Glutamatergic neuron (in vitro differentiated cells): ENCODE measurements at places on chromosomes 16 and 17. TPM values are rescaled to one million over a fixed set of nuclear protein-coding genes. Genes with fewer than 3 reads are reported as not detected.
A peak's percentile ranks its signal among the peaks of the same experiment; 100 is the strongest.

The PNMT gene
- total RNA-seq = not detected

DNA sequence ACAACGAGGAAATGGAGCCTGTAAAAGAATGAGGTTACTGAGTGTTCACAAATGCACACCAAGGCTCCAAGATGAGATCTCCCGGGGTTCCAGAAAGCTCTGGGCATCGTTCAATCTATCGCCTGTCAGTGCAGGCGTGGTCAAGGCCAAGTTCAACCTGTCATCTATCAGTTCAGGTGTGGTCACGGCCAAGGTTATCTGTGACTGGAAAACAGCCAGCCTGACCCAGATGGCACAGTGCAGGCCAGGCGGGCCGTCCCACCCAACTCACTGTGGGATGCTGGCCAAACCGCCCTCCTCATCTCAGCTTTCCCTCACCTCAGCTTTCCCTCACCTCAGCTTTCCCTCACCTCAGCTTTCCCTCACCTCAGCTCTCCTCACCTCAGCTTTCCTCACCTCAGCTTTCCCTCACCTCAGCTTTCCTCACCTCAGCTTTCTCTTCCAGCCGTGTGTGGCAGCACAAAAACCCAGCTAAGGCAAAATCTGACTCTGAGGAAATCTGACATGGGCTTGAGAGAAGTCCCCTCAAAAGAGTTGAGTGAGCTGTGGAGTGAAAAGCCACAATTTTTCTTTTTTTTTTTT is 2.4 kb downstream of the CHMP1A start:
- DNase-seq = no peak

DNA sequence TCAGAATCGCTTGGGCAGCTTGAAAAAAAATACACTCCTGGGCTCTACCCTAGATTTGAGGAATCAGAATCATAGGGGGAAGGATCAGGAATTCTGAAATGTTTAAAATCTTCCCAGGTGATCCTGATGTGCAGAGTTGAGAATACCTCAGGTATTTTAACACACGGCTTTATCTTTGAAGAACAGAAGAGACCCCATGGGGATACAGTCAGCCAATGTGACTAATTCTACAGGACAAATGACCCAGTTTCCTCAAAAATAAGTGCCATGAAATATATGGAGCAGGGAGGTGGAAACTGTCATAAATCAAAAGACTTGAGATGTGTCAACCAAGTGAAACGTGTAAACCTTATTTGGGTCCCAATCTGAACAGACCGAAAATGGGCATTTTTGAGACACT is 52.7 kb downstream of the CCDC42 start:
- no peak for DNase-seq

DNA sequence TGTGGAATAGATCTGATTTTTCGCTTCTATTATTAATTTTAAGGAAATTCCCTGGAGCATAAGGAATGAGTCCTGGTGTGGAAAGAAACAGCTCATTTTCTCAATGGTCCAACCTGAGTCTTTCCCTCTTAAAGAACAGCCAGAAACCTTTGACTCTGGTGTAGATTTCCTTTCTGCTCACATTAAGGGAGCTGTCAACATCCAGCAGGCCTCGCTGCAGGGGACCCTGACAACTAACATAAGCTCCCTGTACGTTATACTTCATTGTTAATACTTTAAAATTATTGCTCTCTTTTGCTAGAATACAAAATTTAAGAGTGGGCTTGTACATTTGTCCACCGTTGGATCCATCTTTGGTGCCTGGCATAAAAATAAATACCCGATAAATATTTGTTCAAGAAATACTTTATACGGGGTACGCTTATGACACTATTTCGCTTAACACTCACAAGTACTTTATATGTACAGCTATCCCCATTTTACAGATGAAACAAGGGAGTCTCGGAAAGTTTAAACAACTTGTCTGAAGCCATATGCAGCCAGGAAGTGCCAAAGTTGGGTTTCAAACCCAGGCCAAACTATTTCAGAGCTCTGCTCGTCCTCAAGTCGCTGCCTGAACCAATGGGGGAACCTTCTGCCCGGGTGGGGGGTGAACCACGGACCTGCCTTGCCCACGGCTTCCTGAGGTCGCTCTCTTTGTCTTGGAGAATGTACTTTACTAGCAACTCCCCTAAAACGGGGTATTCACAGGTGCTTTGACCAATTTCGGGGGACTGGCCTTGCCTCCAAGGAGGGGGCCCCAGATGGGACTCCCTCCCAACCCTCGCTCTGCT is 611 bp downstream of the SMARCE1 start:
- peak; percentile 41 for DNase-seq

The MSL1 gene
- total RNA-seq = 110 TPM

DNA sequence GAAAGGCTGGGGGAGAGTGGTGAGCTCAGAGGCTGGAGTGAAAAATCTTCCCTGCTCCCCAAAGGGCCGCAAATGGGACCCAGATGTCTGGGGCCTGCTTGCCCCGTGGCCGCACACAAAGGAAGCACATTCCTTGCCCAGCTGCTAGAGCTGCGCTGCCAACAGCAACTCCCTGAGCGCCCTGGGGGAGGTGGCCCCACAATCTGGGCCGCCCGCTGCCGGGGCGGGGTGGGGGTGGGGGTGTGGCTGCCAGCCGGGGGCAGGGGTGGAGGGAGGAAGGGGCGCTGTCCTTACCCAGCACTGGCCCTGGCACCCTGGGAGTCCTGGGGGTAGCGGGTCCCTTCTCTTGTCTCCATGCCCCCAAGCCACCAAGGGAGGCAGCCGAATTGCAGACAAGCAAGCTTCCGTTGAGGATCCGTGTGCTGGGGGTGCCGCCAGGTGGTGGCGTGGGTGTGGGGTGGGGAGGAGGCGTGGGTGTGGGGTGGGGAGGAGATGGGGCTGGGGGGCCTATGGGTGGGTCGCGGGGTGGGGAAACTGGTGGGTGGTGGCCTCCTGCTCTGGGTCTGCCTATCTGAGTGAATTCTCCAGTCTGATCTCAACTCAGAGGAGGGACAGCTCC is 48.4 kb upstream of the PABPN1L start:
- DNase-seq = no peak

The LHX1 gene
- 2.6 TPM for total RNA-seq

GRCh38 chr16:68645494-68646388 is 631 bp downstream of the CDH3 start:
- peak; percentile 66 for DNase-seq

DNA sequence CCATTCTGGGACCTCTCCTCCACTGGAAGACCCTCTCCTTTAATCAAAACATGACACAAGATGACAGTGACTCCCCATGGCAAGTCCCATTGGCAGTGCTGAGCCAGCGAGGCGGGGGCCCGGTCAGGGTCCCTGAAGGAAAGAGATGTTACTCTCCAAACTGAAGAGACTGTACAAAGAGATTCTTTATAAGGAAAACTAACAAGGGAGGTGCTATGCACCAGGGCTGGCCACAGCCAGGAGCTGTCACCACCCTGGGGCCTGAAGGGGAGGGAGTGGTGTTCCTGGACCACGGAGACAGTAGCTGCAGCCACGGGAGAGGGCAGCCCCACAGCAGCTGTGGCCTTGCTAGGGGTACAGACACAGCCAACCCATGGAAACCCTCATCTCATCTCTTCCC is 123.1 kb downstream of the XYLT1 start:
- no peak for DNase-seq

- DNase-seq = no peak
Observed at GRCh38 chr16:58481931-58482330, 18.0 kb upstream of the NDRG4 start.

The TP53TG3F gene
- total RNA-seq = not detected

DNA sequence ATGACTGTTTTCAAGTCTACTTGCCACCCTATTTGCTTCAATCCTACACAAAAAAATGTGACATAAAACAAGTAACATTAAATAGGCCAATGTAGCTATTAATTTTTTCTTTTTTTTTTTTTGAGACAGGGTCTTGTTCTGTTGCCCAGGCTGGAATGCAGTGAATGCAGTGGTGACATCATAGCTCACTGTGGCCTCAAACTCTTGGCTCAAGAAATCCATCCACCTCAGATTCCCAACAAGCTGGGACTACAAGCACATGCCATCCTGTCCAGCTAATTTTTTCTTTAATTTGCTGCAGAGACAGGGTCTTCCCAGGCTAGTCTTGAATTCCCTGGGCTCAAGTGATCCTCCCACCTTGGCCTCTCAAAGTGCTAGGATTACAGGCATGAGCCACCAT is 29.4 kb downstream of the ANKFY1 start:
- DNase-seq = no peak

The PGAP6 gene
- total RNA-seq = 54.5 TPM

The EME1 gene
- 4.7 TPM for total RNA-seq

The DLG4 gene
- total RNA-seq = 157 TPM

The NPIPB5 gene
- total RNA-seq = 278 TPM

DNA sequence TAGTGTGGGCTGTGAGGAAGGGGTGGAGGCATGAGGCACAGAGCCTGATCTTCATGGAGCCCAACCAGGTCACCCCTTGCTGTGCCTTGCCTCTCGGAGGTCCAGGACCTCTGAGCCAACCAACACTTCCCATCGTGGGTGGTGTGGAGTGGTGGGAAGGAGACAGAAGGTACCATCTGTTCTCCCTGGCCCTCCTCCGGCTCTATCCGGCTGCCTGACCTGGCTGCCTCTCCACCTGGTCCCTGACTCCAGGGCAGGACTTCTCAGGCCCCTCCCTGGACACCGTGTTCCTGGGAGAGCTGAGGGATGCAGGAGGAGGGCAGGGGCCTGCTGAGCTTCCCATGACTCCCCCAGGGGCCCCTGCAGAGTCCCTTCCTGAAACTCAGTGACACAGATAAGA is 3.9 kb downstream of the PDK2 start:
- peak; percentile 4 for DNase-seq

DNA sequence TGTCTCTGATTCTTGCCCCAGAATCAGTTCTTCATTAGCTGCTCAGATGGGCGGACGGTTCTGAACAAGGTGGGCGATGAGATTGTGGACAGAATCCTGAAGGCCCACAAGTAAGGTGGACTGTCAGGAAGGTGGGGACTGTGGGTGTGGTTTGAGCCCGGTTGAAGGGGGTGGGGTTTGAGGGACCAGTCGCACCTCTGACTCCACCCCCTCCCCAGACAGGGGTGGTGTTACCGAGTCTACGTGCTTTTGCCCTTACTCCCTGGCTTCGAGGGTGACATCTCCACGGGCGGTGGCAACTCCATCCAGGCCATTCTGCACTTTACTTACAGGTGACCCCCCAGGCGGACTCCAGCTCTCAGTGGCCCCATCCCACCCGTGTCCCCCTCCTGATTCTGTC is 11.3 kb downstream of the PLD2 start:
- no peak for DNase-seq

The NPIPB6 gene
- total RNA-seq = 3.1 TPM

The TBC1D3E gene
- total RNA-seq = not detected

GRCh38 chr17:30104575-30105339 is 11.9 kb upstream of the NSRP1 start:
- DNase-seq = peak; percentile 81

The CACNG5 gene
- total RNA-seq = 45.1 TPM

DNA sequence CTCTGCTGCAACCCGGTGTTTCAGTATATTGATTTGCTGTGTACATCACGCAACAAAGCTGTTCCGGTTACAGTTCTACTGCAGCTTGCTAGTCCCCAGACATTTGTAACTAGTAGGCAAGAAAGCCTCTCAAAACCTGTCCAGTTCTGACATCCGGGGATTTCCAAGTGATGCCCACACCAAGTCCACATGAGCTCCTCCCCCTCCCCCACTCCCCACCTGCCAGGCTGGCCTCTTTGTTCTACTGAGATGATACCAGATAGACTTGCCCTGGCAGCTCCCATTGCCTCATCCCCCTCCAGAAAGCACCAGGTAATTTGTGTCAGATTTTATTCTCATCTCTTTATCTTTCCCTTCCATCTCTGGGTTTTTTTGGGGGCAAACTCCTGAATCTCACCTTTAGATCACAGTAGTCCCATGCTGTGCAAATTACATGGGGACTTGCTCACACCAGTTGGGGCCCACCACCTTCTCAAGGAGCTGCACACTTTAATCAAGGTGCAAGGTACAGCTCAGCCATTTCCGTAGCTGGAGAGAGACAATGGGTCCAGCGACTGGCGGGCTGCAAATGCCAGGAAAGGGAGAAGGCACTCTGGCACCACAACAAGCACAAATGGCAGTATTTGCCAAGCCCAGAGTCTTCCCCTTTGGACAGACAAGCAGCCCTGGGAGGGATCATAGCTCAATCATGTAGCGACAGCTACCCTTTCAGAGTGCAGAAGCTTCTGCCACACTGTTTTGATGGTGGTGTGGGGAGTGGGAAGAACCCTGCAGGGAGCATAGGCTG is 183.1 kb downstream of the CYLD start:
- no peak for DNase-seq

- no peak for DNase-seq
Observed at GRCh38 chr17:32792207-32792606, 84.7 kb downstream of the MYO1D start.

GRCh38 chr17:16593356-16594102 is 24.5 kb upstream of the ZNF287 start:
- DNase-seq = no peak

DNA sequence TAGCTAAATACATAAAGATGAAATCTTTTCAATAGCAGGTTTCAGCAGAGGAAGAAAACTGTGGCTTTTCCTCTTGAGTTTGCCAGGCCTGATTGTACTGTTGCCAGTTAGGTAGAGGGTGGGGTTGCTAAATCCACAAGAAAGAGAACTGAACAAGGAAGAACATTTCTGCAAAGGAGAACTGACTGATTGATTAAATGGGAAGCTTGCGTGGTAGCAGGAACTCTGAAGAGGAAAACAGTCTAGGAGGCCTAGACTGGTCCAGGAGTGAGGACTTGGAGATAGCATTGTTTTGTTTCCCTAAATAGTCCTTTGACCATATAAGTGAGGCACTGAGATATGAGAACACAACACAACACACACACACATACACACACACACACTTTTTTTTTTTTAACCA is 18.8 kb downstream of the LRRC36 start:
- DNase-seq = no peak

The SOST gene
- total RNA-seq = not detected

DNA sequence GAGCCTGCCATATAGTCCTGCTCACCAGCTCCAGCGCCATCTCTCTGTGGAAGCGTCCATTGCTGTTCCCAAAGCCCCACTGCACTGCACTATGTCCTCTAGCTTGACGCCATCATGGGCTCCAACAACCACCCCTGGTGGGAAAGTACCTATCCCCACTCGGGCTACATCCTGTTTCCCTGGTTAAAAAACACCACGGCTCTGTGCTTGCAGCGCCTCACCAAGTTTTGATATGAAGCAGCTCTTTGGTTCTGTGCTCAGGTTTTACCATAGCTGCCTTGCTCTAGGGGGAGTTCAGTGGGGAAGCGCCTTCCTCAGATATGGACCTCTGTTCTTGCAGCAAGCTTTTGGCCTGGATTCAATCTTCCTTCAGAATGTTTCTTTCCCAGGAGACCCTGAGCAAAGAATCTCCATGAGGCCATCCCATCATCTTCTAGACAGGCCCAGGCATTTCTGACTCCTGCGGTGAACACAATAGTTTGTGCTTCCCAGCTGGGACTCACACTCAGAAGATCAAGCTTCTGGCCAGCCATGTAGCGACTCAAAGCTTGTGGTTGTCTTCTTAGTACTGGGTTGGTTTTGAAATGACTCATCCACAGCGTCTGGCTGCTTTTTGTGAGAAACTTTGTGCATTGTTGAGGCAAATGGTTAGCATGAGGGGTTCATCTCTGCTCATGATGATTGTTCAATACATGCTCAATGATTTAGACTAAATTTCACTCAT is 39.5 kb downstream of the DYNLRB2 start:
- DNase-seq = no peak

GRCh38 chr16:57620335-57621231 is 7.8 kb upstream of the ADGRG1 start:
- DNase-seq = peak; percentile 8
